ENCODE measurements at places on chromosomes 7 and 10.
A peak's percentile ranks its signal among the peaks of the same experiment; 100 is the strongest.

GRCh38 chr7:117986645-117987269 lies 113.5 kb upstream of the CTTNBP2 start:
- no peak for DNase-seq

DNA sequence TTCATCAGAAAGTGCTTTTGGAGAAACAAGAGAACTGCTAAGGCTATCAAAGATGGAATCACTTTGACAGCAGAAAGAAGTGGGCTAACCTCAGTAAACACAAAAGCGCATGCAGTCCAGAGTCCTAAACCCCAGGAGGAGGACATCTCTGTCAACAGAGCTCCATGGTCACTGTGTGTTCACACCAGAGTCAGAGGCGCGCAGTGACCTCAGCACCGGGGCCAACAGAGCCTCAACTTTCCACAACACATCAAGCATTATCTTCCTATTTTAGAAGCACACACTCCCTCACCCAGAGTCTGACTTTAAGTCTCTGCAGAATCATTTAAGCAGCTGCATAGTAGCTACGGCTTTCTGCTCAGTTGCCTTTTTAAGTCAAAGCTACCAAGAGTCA lies 195.3 kb downstream of the DIP2C start:
- no peak for DNase-seq

DNA sequence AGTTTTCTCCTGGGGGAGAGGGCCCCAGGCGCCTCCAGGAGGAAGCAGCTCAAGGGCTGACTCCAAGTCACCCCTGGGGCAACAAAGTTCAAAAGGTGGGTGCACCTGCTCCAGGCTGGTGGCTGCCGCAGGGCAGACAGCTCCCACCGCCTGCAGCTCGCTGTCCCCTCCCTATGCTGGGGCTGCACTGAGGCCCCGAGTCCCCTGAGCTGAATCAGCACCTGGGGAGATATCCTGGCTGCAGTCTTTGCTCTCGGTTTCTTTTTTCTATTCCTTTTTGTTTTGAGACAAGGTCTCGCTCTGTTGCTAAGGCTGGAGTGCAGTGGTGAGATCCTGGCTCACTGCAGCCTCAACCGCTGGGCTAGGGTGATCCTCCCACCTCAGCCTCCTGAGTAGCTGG lies 183.4 kb downstream of the DNAJB6 start:
- DNase-seq, result no peak

GRCh38 chr10:86649471-86650150 lies 4.7 kb upstream of the OPN4 start:
- no peak for DNase-seq

GRCh38 chr10:129030996-129031843 lies 435.8 kb upstream of the MGMT start:
- DNase-seq, result peak; percentile 81

DNA sequence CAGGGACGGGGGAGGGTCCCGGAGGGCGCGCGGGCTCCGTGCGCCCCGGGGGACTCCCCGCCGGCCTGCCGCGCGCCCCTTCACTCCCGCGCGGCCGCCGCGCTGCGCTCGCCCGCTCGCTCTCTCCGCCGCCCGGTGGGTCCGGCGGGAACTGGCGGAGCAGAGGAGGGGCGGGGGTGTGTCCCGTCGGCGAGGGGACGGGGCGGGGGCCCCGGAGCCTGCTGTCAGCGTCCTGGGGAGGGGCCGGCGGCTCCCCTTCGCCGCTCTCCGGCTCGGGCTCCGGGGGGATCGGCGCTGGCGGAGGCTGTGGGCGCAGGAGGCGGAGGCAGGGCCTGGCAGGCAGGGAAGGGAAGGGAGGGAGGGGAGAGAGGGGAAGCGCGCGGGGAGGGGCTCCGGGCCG lies at the start of gene SH3PXD2A:
TSS of gene SH3PXD2A (minus strand) at position 153 of the 400 bp plus-strand sequence. CDS start 310 bp downstream, outside the sequence.
- peak; percentile 27 for DNase-seq

DNA sequence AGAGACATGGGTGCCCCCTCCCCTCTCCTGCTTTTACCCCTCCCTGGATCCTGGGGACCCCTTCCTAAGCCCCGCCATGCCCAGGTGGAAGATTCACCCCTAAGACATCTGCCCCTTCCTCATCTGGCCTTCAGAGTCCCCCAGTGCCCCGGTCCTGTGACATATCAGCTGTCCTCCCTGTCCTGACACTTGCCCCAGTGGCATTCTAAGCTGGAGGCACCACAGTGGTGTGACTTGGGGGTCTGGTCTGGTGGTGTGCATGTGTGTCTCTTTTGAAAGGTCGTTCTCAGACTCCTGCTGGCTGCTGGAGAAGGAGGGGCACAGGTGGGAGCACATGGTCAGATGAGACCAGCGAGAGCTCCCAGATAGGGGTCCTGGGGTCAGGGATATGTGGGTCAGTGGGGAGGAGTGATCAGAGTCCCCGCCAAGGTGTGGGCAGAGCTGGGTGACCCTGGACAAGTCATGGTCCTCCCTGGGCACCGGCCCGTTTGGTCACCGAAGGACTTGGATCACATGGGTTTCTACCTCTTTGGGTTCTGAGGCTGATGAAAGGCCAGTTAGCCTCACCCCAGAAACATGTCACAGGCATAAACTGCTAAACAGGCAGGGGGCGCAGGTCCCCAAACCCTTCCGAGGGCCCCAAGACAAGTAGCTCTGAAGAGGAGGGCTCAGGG lies 645 bp upstream of the TFR2 start:
- DNase-seq, result peak; percentile 65

GRCh38 chr7:30844916-30845315 lies 66.7 kb upstream of the AQP1 start:
- no peak for DNase-seq

GRCh38 chr7:107742678-107743566 lies 1.0 kb upstream of the CBLL1 start:
- DNase-seq, result peak; percentile 83

GRCh38 chr7:43516581-43517342 lies 66.1 kb upstream of the STK17A start:
- peak; percentile 15 for DNase-seq

GRCh38 chr7:157615101-157615817 lies 278.5 kb downstream of the DNAJB6 start:
- DNase-seq, result no peak

- peak; percentile 51 for DNase-seq
Observed at GRCh38 chr7:128104108-128104742, 73.0 kb upstream of the LRRC4 start.

GRCh38 chr7:28939367-28939766 lies 18.8 kb downstream of the TRIL start:
- DNase-seq, result no peak

- peak; percentile 14 for DNase-seq
Observed at GRCh38 chr7:82247814-82248433, 195.7 kb downstream of the CACNA2D1 start.

GRCh38 chr7:120583899-120584586 lies 273.9 kb downstream of the TSPAN12 start:
- DNase-seq, result no peak

DNA sequence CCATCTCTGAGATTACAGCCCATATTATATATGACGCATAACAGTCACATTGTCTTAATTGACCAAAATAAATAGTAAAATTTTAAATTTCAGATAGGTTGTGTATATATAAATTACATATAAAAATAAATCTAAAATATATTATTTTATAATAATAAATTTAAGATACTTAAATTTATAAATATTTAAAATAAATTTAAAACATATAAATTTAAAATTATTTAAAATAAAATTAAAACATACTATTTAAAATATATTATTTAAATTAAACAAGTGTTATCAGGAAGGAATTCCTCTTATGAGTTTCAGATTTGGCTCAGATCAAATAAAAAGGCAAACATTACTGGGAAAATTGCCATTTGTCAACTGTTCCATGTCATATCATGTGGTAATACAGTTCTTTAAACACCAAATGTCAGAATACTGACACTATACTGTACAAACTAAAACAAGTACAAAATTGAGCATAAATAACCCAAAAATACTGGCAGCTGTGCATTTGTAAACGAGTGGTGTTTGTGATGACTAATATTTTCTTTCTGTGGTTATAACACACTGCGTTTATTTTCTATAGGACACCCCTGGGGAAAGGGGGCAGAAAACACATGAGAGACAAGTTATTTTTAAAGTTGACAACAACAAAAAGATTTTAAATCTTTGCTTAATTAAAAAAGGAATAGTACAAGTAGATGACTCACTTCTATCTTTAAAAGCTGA lies 71.3 kb upstream of the DGKB start:
- DNase-seq, result no peak

- no peak for DNase-seq
Observed at GRCh38 chr10:75304741-75305390, 69.1 kb upstream of the COMTD1 start.

- no peak for DNase-seq
Observed at GRCh38 chr10:86508217-86508616, 13.4 kb downstream of the WAPL start.

DNA sequence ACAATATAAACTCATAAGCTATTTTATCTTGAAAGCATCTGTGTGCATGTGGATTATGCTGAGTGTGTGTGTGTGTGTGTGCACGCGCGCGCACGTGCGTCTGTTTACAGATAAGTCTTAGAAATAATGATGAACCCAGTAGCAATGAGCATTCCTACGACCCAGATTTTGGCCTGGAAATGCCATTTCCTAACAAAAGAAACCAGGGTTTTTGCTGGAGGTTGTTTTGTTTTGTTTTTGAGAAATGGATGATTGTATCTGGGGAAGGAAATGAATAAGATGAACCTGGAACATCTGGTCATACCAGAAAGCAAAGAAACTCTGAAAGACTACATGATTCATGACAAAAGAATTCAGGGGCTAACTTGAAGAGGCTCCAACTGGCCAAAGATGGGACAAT lies 22.1 kb upstream of the LMOD2 start:
- DNase-seq, result no peak

- DNase-seq, result peak; percentile 96
Observed at GRCh38 chr10:6920072-6921019, 340.3 kb upstream of the PRKCQ start.

DNA sequence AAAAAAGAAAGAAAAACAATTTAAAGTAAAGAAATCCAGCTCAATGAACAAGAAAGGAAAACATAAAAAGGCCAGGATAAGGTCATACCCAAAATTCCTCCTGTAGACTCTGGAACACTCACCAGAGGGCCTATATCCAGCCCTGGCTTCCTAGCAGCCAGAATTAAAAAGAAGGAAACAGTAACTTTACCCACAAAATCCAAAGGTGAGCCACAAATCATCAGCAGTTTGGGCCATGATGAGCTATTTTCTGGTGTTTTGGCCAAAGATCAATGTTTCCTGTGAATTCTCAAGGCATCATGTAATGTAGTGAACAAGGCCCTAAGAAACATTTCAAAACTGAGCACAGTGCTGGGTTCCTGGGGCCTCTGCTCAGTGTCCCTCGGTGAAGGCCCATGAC lies 87.8 kb downstream of the LARP4B start:
- DNase-seq, result no peak

DNA sequence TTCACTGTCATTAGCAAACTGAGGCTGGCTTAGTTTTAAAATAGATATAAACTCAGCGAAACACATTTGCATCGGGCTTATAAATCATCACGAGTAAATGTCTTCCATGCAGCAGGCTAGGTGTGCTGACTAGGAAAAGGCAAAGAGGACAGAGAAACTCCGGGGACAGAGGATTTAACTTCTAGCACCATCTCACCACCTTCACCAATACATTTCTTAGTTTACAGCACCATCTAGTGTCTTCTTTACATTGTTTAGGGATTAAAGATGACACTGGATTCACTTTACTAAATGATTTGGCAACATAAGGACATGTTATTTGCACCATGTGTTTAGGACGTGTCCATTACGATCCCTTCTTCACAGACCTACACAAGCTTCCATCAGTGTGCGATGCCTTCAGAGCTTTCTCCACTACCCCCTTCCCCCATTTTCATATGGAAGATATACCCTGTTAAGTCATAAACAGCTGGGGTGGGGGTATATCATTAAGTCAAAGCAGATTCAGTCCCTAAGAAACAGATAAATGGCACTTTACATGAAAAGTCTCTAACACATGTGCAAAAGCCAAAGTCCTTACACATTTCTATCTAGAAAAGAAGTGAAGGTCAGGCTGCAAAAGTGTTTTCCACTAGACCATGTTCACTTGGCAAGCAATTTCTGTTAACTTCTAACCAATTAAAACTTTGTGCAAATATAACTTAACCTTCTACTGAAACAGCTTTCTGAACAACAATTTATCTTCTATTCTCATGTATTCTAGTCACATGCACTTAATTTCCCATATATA lies 103.3 kb downstream of the GRB10 start:
- DNase-seq, result peak; percentile 81

Data from hematopoietic multipotent progenitor cell treated with erythropoietin and hydrocortisone succinate and interleukin-3 and kit ligand, for 4 days (in vitro differentiated cells).